Activated CD4-positive, alpha-beta T cell treated with anti-CD3 and anti-CD28 coated beads, Interleukin-2, amount 10 ng/mL, durations not matched to agents 24 days and 14 days (primary cell): ENCODE measurements at places on chromosomes 3 and 15. TPM values are rescaled to one million over a fixed set of nuclear protein-coding genes. Genes with fewer than 3 reads are reported as not detected.
A peak's percentile ranks its signal among the peaks of the same experiment; 100 is the strongest.

DNA sequence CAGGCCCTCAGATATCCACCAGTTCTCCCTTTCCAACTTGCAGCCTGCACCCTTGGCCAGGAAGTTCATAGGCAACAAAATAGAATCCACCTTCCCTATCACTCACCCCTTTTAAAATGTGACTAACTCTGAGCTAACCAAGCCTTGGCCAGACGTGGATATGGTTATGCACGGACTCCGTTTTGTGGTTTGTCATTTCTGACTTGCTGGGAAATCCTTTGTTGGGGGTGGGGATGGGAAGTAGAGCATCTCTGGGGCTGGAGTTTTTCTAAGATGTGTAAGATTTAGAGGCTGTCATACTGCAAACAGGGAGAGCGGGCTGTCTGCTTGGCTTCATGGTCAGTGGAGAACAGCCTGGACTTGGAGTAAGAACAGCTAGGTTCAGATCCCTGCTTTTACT lies 62.6 kb downstream of the SMAD3 start:
- H3K4me3 ChIP-seq, result peak overlapping the region; percentile 49
- no peaks in the 10 kb centered on the region for H3K27me3 ChIP-seq
- peak overlapping the region; percentile 66 for H3K27ac ChIP-seq
- H3K4me1 ChIP-seq, result peaks cover 82% of the 10 kb centered on the region
- DNase-seq, result peak; percentile 69

DNA sequence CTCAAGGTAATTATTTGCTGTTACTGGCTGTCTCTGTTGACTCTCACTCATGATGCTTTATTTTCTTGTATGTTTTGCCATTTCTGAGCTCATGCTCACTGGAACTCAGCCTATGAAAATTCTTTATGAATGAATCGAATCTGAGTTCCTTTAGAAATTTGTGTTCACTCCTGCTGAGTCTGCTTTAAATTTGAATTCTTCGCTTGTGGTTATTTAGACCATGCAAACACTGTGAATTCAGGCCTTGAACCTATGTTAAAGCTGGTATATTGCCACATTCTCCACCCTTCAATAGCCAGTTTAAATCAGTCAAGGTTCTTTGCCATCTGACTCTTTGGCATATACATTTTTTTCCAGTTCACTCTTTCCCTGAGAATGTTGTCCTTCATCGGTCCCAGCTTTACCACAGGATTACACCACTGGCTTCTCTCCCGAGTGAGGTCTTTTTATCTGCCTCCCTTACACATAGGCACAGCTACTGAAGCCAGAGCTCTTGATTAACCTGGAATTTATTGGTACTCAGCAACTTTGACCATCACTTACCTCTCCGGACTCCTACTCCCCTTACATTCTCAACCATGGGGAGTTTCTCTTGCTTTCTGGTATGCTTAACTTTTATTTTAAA lies 400.6 kb downstream of the VPS13C start:
- no peaks in the 10 kb centered on the region for H3K4me1 ChIP-seq
- H3K27me3 ChIP-seq, result peaks cover 9% of the 10 kb centered on the region
- DNase-seq, result no peak
- no peak overlapping the region for H3K27ac ChIP-seq
- no peak overlapping the region for H3K4me3 ChIP-seq

DNA sequence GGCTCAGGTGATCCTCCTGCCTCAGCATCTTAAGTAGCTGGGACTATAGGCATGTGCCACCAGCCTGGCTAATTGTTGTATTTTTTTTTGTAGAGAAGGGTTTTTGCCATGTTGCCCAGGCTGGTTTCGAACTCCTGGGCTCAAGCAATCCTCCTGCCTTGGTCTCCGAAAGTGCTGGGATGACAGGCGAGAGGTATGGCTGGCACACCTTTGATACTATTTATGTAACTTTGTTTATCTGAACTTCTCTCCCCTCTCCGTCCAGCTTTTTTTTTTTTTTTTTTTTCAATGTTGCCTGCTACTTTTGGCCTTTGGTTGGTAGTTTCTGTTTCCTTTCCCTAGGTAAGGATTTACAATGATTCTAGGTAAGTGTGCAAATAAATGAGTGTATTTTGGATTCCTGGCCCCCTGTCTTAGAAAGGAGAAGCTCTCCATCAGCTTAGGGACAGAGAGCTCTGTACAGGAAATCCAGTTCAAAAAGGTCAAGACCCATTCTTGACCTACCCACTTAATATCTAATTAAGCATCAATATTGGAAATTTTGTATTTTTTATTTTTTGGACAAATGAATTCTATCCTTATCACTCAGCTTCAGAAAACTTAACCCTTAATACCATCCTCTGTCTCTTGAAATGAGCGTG lies 6.8 kb downstream of the ARL6IP5 start:
- peak overlapping the region; percentile 89 for H3K4me3 ChIP-seq
- peak overlapping the region; percentile 97 for H3K27ac ChIP-seq
- peaks cover 73% of the 10 kb centered on the region for H3K4me1 ChIP-seq
- H3K36me3 ChIP-seq, result peaks cover 70% of the 10 kb centered on the region
- no peaks in the 10 kb centered on the region for H3K27me3 ChIP-seq

- H3K27me3 ChIP-seq, result peaks cover 40% of the 10 kb centered on the region
- H3K36me3 ChIP-seq, result no peaks in the 10 kb centered on the region
- H3K4me3 ChIP-seq, result no peak overlapping the region
- peak; percentile 60 for DNase-seq
- no peaks in the 10 kb centered on the region for H3K4me1 ChIP-seq
- H3K27ac ChIP-seq, result no peak overlapping the region
Observed at GRCh38 chr15:55741833-55742497, 987 bp downstream of the PRTG start.

DNA sequence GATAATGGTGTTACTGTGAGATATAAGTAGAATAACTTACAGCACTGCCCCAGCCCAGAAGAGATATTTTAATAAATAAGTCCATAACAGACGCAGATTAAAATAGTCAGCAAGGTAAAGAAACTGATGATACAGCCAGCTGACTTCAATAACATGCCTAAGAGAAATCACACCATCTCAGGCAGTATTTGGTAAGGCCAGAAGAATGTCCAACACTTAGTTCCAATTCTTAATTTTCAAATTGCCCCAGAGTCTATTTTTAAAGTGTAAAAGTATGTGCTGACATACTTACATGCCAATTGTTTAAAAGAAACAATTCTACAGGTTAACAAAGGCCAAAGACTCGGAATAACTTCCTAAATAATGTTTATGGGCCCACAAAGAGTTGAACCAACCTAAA lies 1.6 kb downstream of the GNB4 start:
- no peak for DNase-seq
- no peak overlapping the region for H3K27ac ChIP-seq
- H3K4me1 ChIP-seq, result peaks cover 30% of the 10 kb centered on the region
- H3K4me3 ChIP-seq, result peak overlapping the region; percentile 85
- H3K36me3 ChIP-seq, result peaks cover 5% of the 10 kb centered on the region

TLR9 gene
- 0.17 and 0.42 TPM in 2 replicates for total RNA-seq

BOC gene
- total RNA-seq, result 1.4 and 1.9 TPM in 2 replicates

MINAR1 gene
- 0.64 and 0.65 TPM in 2 replicates for total RNA-seq

ZBTB47 gene
- 1.0 and 1.1 TPM in 2 replicates for total RNA-seq

SNRPA1 gene
- 195 and 210 TPM in 2 replicates for total RNA-seq
